ENCODE measurements at places on chromosomes 12 and 14.

DNA sequence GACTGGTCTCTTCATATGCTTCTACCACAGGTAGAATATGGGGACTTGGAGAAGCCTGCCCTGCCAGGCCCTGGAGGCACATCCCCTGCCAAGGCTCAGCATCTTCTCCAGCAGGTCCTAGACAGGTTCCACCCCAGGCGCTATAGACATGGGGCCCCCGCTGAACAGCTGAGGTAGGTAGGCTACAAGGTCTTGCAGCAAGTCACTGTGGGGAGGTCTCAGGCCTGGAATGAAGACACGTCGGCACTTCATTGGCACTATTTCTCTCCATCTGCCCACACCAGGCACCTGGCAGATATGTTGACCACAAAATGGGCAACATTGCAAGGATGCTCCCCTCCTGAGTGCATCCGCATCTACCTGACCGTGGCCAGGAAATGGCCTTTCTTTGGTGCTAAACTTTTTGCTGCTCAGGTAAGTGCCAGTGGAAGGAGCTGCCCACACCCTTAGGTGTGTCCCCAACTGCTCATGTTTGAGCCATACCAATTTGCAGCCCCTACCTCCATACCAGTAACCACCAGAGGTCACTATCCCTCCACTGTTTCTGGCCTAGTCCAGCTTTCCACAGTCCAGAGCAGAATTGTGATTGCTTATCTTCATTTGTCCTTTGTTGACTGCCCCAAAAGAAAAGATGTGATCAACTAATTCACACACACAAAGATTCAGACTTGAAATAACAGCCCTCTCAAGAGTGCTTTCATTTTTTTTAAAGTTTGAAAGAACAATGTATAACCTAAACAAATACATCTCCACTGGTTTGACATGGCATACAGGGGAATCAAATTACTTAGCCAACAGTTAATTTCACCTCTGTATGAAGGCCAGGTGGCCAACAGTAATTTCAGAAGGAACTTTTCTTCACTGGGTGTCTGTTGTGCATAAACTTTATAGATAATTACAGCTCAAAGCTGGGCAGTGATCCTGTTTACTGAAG is 16.1 kb downstream of the PIGH start:
- peak; percentile 6 for DNase-seq

GRCh38 chr12:58629376-58629775 is 290.9 kb downstream of the LRIG3 start:
- DNase-seq, result no peak

GRCh38 chr14:36901861-36902260 is 240.2 kb downstream of the PAX9 start:
- no peak for DNase-seq

DNA sequence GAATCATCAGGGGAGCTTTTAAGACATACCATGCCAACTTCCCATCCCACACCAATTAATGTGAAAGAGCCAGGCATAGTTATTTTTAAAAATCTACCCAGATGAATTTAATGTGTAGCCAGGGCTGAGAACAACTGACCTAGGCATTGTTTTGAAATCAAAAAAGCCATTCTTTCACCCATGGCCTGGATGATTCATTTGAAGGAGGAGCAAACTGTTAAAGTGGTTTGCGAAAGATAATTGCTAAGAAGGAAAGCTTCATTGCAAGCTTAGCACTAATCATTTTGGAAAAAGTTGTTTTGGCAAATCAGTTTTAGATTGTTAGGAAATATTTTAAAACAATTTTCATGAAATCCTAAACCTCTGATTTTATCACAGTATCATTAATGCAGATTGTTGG is 2.1 kb upstream of the GTSF1 start:
- no peak for DNase-seq

DNA sequence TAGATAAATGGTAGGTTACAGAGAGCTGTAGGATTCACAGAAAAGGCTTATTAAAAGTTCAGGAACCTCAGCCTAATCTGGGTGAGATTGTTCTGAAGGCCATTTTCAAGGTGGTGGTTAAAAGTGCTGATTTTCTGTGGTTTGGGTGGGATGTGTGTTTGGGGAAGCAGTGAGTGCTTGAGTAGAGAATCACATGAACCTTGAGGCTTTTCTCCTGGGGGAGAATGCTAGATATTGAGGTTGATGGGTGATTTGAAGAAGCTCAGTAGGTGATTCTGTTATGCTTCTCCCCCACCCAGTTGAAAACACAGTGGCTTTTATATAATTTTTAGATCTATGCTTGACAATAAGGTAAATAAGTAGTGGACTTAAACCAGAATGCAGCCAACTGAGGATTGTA is 420.9 kb downstream of the PCNX1 start:
- no peak for DNase-seq

DNA sequence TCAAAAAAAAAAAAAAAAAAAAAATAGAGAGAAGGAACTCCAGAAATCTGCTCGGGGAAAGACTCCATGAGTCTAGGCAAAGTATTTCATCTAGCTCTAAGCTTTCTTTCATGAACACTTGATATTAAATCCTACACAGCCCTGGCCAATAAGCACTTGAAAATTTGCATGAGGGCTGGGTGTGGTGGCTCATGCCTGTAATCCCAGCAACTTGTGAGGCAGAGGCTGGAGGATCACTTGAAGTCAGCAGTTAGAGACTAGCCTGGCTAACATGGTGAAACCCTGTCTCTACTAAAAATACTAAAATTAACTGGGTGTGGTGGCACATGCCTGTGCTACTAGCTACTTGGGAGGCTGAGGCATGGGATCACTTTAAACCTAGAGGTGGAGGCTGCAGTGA is 13.1 kb upstream of the METAP2 start:
- no peak for DNase-seq
